ENCODE measurements at places on chromosomes 6 and 20.

DNA sequence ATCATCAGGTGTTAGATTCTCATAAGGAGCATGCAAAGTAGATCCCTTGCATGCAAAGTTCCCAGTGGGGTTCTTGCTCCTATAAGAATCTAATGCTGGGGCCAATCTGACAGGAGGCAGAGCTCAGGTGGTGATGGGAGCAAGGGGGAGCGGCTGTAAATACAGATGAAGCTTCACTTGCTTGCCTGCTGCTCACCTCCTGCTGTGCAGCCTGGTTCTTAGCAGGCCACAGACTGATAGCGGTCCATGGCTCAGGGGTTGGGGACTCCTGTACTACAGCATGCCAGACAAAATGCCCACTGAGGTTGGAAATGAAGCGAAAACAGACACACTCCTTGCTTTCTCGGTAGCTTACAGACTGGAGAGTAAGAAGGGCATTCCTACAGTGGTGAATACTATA lies 386.8 kb downstream of the PLCB1 start:
- H3K27ac ChIP-seq: no peak overlapping the region
- peaks cover 4% of the 10 kb centered on the region for H3K4me1 ChIP-seq
- no peak for DNase-seq
- H3K27me3 ChIP-seq: no peaks in the 10 kb centered on the region
- H3K36me3 ChIP-seq: no peaks in the 10 kb centered on the region

DNA sequence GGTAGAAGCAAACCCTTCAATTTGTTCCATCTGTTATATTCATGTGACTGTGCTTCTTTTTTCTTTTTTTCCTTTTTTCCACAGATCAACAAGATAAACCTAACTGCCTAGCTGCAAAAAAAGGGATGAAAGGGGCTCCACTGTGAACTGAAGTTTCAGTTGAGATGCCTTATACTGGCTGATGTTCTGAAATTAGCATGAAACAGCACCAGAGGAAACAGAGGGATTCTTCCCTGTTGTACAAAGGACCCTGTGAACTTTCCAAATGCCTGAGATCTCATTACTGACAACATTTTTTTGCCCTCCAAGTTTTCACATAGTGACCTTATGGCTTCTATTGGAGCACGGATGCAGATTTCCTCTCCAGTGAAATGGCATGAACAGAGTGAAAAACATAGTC lies 302.7 kb upstream of the TFAP2D start:
- no peaks in the 10 kb centered on the region for H3K36me3 ChIP-seq
- no peak overlapping the region for H3K4me3 ChIP-seq
- H3K27ac ChIP-seq: no peak overlapping the region
- H3K4me1 ChIP-seq: no peaks in the 10 kb centered on the region
- DNase-seq: no peak
- H3K27me3 ChIP-seq: no peaks in the 10 kb centered on the region

DNA sequence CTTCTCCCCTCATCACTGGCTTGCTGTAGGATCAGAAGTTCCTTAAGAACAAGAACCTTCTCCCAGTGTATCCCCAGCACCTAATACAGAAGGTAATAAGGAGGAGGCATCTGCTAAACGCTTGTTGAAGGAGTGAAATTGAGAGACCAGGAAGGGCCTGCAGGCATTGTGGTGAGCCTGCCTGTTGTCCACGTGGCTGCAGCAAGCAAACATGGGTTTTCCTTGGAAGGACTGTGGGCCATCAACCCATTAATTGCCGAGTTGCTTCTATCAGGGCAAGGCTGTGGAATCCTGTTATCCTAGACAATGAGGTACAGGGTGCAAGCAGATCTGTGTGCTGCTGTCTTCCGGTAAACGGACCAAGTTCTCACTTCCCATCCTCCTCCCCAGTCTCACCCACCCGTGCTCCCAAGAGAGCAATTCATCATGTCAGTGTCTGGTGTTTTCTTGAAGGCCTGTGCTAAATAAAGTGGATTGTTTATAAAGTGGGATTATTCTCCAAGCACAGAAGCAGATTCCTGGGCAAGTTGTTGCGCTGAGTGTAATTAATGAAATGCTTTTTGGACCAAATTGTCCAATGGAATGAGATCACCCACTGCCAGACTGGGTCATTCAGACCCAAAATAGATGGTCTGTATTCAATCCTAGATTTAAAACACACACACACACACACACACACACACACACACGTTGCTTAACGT lies 164.6 kb upstream of the CDYL start:
- peaks cover 13% of the 10 kb centered on the region for H3K4me1 ChIP-seq
- no peaks in the 10 kb centered on the region for H3K36me3 ChIP-seq
- no peak for DNase-seq
- H3K27me3 ChIP-seq: peaks cover 4% of the 10 kb centered on the region
- H3K4me3 ChIP-seq: no peak overlapping the region

DNA sequence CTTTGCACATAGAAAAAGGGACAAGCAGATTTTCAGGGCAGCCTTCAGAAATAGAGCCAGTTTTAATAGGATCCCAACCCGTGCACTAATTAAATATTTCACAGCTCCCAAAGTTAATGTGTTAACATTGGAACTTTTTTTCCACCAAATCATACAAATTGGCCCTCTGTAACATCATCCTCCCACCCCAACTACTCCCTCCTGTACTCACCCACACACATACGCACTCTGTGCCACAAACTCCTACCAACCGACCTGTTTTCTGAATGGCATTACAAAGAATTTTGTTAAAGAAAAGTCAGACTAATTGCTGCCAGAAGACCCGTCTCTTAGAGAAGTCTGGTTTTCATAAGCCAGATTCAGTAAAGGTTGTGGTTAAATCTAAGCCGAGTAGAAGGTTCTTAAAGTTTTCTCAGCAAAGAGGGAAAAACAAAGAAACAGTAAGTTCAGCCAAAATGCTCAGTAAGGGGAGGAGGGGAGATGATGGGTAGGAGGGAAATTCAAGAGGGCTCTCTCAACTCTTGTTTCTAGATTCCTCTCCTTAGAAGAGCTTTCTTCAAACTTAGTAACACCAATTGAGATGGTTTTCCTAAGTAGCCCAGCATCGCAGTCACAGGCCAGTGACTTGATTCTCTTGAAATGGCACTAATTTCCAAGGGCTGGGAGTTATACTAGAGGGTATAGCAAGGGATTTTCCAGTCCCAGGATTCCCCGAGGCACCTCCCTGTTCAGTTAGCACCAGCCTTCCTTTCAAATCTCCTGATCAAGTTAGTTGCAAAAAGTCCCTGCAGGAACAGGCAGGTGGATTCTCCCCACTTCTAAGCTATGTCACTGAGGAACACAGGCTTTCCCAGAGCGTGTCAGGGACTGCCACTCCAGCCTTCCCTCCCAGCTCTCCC lies 27.9 kb downstream of the TFAP2A start:
- H3K36me3 ChIP-seq: no peaks in the 10 kb centered on the region
- peaks cover 98% of the 10 kb centered on the region for H3K27me3 ChIP-seq
- H3K4me3 ChIP-seq: no peak overlapping the region
- peaks cover 11% of the 10 kb centered on the region for H3K4me1 ChIP-seq
- no peak for DNase-seq
